Progenitor cell of endocrine pancreas (in vitro differentiated cells): ENCODE measurements at places on chromosomes 1 and 21.

GRCh38 chr1:2501041-2501819, 25.1 kb downstream of the PLCH2 start:
- no peak for DNase-seq

GRCh38 chr1:25810341-25811299, 9.1 kb upstream of the MTFR1L start:
- DNase-seq, result peak; percentile 80

DNA sequence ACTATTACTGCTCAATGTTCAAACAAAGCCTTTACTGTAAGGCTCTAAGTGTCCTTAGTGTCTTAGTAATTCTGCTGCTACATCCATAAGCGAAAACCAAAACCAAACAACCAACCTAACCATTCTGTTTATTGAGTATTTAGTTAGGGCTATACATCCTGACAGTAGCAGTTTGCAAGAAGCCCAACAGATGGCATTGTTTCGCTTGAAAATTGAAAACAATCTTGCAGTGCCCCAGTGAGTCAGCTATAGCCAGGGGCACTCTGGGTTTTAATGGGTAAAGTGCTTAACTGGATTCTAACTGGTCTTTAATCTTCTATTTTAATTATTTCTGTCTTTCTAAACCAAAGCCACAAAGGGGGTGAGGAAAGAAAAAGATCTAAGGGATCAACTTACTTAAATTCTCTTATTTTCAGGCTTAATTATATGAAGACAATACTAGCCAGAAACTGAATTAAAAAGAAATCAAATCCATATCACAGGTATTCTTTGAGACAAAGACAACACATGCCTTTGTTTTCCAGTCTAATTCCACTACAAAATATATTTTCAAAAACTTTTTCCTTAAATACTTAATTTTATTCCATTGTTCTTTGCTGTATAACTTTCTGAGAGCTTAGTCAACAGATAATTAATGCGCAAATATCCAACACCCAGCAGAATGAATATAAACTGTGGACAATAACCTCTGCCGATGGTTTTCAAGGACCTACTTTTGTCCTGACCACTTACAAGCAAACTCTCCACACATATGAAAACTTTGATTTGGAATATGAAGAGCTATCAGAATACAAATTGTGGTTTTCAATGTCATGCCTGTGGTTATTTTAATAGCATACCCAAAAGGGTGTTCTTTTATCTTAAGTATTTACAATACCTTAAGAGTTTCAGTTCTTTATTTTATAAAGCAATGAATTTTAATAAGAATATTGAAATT, 15.2 kb downstream of the POGZ start:
- peak; percentile 40 for DNase-seq

DNA sequence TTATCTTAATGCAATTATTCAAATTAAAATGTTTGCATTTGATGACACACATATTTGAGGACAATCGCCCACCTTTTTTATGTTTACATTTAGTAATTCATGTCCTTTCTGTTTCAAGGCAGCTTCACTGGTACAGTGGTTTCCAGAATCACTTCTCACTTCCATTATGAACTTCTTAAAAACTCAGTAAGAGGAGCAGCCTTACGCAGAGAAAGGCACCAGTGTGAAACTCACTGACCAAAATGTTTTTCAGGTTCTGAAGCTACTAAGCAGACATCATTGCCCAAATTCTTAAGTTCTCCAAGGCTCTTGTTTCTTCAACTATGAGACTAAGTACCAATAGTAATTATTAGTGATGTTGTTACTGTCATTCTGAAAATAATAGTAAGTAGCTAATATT, 353.1 kb upstream of the CXADR start:
- DNase-seq, result no peak

GRCh38 chr1:152029929-152030211, 6.9 kb downstream of the S100A11 start:
- DNase-seq, result no peak

GRCh38 chr1:221937155-221937953, 195.5 kb upstream of the DUSP10 start:
- no peak for DNase-seq

GRCh38 chr1:103275725-103276124, 167.4 kb upstream of the COL11A1 start:
- no peak for DNase-seq

DNA sequence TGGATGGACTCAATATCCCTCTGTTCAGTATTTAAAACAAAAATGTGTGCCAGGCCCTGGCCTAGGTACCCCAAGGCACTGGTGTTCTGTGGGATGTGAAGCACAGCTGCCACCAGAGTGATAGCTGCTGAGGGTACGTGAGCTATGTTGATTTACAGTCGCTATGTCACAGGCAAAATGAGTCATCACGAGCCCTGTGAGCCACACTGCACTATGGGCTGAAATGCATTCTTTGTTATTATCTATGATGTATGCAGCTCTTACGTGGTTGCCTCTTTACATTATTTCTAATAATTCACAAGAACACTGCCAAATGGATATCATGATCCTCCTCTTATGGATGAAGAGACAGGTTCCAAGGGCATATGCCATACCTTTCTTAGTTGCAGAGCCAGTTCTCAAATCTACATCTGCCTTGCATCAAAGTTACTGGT, 2.1 kb downstream of the TEX38 start:
- no peak for DNase-seq

DNA sequence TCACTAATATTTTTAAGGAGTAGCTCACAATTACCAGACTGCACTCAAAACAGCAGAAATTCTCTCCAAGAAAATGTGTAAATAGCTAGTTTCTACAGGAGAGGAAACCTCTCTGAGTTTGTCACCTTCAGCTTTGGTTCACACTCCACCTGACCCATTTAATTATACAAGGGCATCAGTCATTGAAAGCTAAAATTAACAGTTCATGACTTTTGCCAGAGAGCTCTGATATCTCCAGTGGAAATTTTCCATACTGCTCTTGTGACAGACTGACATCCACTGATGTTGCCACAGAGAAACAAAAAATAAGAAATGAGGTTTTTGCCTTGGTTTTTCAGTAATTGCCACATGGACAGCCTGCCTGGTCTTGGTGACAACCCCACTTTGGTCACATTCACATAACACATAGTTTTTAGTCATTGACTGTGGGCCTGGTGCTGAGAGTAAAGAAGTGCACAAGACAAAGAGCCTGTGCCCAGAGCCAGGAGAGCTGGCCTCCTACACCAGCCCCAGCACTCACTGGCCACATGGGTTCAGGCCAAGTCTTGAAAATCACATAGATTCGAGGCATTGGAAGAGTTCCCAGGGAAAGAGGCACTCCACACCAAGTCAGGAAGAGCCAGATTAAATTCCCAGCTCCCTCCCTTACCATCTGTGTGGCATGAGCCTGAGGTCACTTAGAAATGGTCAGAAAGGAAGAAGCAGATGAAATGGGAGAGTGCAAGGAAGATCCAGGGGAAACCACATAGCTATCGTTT, 13.8 kb upstream of the SIM2 start:
- no peak for DNase-seq

DNA sequence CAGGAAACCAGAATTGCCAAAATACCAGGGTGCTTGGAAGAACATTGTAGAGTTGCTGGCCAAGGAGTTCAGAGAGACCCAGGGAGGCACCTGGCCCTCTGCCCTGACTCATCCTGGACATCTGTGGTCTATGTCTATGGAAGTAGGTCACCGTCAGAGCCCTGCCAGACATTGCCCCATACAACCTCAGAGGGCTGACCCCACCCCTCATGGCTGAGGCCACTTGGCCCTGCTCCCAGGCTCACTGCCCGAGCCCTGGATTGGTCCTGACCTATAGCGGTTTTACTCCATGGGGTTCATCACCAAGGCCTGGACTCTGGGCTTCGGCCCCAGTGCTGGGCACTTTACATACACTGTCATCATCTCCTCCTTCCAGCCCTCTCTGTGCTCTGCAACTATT, 233.1 kb downstream of the PTPRU start:
- DNase-seq, result no peak
